ENCODE measurements at places on chromosomes 11 and 22. TPM values are rescaled to one million over a fixed set of nuclear protein-coding genes. Genes with fewer than 3 reads are reported as not detected.
A peak's percentile ranks its signal among the peaks of the same experiment; 100 is the strongest.

Gene OAF
- 3.6 TPM for polyA plus RNA-seq

Gene CREB3L1
- polyA plus RNA-seq = not detected

Gene UBE2L6
- 246 TPM for polyA plus RNA-seq

Gene MMP12
- polyA plus RNA-seq = not detected

Gene VWA5A
- polyA plus RNA-seq = 10.8 TPM

Gene TMEM9B
- 90.6 TPM for polyA plus RNA-seq

Gene C11orf97
- not detected for polyA plus RNA-seq

Gene APOBEC3F
- polyA plus RNA-seq = 8.4 TPM

DNA sequence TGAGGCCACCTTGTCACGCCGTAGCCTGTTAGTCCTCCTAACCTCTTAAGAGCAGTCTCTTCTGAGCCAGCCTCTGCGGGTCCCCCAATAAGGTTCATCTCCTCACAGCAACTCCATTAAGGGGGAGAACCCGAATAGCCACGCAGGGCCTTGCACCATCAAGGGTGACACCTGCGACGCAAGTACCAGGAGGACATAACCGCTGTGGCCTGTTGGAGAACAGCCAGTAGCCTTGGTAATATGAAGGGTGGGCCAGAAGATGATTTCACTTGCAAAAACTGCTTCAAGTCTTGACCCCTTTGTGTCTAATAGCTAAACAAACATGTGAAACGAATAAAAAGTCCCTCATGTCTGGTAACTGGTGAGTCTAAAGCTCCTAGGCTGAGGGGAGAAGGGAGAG, 14.8 kb downstream of the ARFGAP2 start:
- no peak for DNase-seq

DNA sequence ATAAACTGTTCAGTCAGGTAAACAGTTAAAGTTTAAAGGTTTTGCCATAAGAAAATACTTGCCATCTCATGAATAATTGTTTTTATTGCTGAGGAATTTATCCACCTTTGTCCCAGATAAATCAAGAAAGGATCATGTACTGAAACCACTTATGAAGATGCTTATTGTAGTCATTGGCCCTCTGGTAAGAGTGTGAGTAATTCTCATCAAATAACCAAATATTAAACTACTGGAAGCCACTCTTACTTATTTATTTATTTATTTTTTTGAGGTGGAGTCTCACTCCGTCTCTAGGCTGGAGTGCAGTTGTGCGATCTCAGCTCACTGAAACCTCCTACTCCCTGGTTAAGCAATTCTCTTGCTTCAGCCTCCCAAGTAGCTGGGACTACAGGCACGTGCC, 35.1 kb downstream of the TMEM135 start:
- DNase-seq = no peak

- no peak for DNase-seq
Measured at GRCh38 chr11:125929445-125930075, 16.3 kb upstream of the VSIG10L2 start.

DNA sequence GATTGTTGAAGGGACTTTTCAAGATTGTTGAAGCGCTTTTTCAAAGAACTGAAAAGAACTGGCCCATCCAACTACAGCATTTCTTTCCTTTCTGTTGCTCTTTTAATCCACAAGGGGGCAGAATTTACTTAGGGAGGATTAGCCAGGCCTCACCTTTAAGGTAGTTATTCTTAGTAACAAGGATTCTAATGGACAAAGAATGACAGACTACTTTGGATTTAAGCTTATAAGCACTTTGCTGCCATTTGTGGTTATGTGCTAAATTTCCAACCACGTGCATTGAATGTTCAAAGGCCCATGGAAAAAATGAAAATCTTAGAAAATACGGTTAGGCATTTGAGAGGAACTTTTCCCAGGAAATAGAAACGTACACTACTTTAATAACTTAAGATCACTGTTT, 49.5 kb upstream of the HSPA8 start:
- DNase-seq = no peak

- no peak for DNase-seq
Measured at GRCh38 chr11:76824083-76824939, 36.4 kb upstream of the ACER3 start.

DNA sequence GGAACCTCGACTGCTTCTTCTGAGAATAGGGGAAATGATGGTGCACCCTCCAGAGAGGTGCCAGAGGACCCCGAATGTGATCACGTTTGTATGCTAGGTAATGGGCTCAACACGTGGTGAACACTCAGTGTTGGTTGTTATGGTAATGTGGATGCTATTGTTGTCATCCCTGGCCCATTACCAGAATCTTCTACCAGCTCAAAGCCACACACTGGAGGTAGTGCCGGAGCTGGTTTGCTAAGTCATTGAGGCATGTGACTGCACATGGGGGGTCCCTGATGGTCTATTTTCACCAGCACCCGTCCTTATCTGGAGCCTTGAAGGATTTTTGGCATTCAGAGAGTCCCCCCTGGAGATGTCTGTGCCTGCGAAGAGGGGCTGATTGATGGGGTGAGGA, 119.1 kb upstream of the CD82 start:
- no peak for DNase-seq

GRCh38 chr11:35765211-35765610, 102.6 kb downstream of the TRIM44 start:
- DNase-seq = no peak

DNA sequence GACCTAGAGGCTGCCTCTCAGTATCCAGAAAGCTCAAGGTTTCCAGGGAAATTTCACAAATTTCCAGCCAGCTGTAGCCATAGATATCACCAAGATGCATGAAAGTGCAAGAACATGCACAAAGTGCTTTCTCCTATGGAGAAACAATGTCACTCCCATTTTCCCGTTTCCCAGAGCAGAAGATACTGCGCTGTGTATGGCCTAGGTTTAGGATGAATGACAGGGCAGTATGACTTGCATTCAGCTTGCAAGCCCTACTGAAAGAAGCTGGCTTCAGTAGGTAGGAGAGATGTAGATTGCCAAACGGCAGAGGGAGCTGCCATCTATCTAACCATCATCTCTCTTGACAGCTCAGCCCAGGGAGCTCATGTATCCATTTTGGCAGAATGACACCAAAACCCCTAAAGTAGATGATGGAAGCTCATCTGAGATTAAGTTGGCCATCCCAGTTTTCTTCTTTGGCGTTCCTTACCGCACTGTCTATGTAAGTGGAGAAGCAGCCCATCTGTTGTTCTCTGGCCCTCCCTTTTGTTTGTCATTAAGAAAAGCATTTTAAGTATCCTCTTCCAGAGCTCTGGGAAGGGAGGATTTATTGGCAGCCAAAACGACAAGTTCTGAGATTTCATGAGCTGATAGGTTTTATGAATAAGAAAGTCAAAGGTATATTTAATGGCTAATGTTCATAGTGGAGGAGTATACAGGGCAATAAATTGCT, 4.6 kb downstream of the TECTA start:
- no peak for DNase-seq

DNA sequence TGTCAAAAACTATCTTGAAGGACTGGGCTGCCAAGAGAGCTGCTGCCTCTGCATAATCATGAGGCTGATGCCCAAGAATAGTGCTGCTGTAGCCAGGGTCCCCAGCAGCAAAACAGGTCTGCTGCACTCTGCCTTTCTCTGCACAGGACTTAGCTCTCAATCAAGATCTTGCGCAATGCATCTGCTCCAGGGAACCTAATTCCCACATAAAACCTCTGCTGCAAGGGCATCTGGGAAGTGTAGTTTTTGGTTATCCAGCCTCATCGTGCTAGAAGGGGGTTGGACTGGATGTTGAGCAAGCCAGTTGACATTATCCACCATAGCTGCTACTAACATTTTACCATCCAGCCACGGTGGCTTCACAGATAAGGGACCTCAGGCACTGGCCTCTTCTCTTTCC, 192.7 kb downstream of the C11orf91 start:
- DNase-seq = no peak

DNA sequence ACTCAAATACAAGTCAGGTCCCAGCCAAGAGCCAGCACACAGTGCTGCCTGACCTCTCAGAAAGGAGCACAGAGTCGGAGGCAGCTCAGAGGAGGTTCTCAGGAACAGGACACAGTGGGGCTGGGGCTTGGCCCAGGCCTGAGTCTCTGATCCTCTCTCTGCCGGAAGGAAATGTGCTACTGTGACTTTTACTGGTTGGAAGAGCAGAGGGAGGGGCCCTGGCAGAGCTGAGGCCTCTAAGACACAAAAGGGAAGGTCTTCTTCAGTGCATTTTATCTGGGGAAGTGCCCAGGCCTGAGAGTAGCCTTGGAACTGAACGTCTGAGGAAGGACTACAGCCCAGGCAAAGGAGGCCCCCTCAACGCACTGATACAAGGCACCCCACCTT, 16.2 kb upstream of the CASTOR1 start:
- DNase-seq = peak; percentile 37
